ENCODE measurements at places on chromosomes 4 and X.

- no peaks in the 10 kb centered on the region for H3K4me1 ChIP-seq
- H3K27ac ChIP-seq, result no peak overlapping the region
- H3K27me3 ChIP-seq, result no peaks in the 10 kb centered on the region
- no peak overlapping the region for H3K4me3 ChIP-seq
- no peak for DNase-seq
Observed at GRCh38 chr4:109665783-109666485, 37.3 kb downstream of the CASP6 start.

GRCh38 chr4:80079255-80079923 is 6.4 kb upstream of the ANTXR2 start:
- no peak for DNase-seq
- H3K4me1 ChIP-seq, result peaks cover 14% of the 10 kb centered on the region
- no peak overlapping the region for H3K27ac ChIP-seq
- no peaks in the 10 kb centered on the region for H3K36me3 ChIP-seq
- H3K27me3 ChIP-seq, result no peaks in the 10 kb centered on the region
- H3K4me3 ChIP-seq, result no peak overlapping the region

DNA sequence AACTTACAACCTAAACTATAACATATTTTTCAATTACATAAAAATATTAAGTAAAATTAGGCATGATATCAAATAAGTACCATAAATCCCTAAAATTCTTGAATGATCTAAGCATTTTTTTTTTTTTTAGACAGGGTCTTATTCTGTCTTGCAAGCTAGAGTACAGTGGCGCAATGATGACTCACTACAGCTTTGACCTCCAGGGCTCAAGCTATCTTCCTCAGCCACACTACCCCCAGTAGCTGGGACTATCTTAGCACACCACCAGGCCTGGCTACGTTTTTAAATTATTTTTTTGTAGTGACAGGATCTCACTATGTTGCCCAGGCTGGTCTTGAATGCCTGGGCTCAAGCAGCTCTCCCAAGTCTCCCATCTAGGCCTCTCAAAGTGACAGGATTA is 1042.3 kb downstream of the FSTL5 start:
- H3K27me3 ChIP-seq, result no peaks in the 10 kb centered on the region
- no peak overlapping the region for H3K27ac ChIP-seq
- no peak for DNase-seq
- H3K36me3 ChIP-seq, result no peaks in the 10 kb centered on the region
- no peaks in the 10 kb centered on the region for H3K4me1 ChIP-seq

DNA sequence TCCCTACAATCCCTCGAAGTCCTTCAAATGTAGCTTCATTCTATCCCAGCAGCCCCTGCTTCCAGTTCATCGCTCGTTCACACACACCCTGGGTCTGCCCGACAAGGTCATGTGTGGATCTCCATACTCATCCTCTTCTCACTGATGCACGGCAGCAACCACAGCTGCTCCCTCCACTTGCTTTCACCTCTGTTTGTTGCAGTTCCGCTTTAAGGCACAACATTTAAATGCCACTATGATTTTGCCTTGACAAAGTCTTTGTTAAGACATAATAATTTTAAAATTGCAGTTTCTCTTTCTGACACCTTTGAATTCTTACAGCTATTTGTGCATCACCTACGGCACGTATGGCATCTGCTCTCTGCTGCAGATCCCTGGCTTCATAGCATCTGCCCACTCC is 1.8 kb downstream of the ODAPH start:
- no peak overlapping the region for H3K27ac ChIP-seq
- H3K36me3 ChIP-seq, result no peaks in the 10 kb centered on the region
- no peaks in the 10 kb centered on the region for H3K4me1 ChIP-seq
- H3K27me3 ChIP-seq, result no peaks in the 10 kb centered on the region
- DNase-seq, result no peak
- no peak overlapping the region for H3K4me3 ChIP-seq

- no peaks in the 10 kb centered on the region for H3K4me1 ChIP-seq
- no peak overlapping the region for H3K27ac ChIP-seq
- H3K4me3 ChIP-seq, result no peak overlapping the region
- no peaks in the 10 kb centered on the region for H3K36me3 ChIP-seq
- no peak for DNase-seq
- H3K27me3 ChIP-seq, result peaks cover 6% of the 10 kb centered on the region
Observed at GRCh38 chrX:68719904-68720614, 72.6 kb downstream of the STARD8 start.

GRCh38 chrX:129599499-129599898 is 55.3 kb downstream of the APLN start:
- H3K4me3 ChIP-seq, result no peak overlapping the region
- peaks cover 18% of the 10 kb centered on the region for H3K36me3 ChIP-seq
- no peaks in the 10 kb centered on the region for H3K4me1 ChIP-seq
- DNase-seq, result no peak
- H3K27ac ChIP-seq, result no peak overlapping the region

- no peak overlapping the region for H3K4me3 ChIP-seq
- H3K27ac ChIP-seq, result no peak overlapping the region
- no peaks in the 10 kb centered on the region for H3K36me3 ChIP-seq
- H3K27me3 ChIP-seq, result no peaks in the 10 kb centered on the region
- DNase-seq, result no peak
- H3K4me1 ChIP-seq, result peaks cover 5% of the 10 kb centered on the region
Observed at GRCh38 chr4:158080354-158080753, 92.5 kb downstream of the GASK1B start.
